Head of caudate nucleus (tissue), 42 donors: ENCODE measurements at places on chromosomes 7 and 10.

DNA sequence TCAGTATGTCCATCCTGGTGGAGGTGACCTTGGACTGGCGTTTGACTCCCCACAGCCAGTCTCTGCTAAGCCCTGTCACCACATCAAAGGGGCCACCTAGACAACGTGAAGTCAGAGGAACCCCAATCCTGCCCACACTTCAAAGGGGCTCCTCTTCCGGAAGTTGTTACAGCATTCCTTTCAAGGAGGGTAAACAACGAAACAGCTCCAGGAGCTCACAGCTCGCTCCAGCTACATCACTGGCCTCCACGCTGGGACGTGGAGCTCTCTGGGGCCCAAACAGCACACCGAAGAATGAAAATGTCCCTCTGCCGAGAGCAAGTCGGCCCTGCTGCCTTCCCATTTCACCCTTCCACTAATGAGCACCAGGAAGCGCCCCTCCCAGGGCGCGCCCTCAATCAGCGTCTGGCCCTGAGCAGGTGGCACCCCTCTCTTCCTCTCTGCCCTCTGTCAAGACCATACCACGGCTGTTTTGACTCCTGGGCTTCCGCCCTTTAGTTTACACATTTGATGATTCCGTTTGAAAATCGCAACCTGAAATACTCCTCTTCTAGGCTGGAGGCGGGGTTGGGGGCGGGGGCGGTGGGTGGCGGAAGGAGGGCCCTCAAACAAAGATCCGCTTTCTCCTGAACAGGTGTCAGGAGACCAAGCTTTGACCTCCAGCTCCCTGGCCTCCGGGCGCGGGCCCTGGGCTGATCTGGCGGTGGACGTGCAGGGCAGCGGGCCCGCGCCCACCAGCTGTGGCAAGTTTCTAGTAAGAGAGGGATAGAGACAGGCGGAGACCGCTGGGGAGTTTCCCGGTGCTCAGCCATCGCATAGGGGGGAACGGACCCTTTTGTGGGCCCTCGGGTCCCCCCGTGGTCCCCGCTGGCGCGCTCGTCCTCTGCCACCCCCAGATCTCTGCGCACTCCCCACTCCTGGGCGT is 53.1 kb upstream of the KDM7A start:
- no peak for DNase-seq

DNA sequence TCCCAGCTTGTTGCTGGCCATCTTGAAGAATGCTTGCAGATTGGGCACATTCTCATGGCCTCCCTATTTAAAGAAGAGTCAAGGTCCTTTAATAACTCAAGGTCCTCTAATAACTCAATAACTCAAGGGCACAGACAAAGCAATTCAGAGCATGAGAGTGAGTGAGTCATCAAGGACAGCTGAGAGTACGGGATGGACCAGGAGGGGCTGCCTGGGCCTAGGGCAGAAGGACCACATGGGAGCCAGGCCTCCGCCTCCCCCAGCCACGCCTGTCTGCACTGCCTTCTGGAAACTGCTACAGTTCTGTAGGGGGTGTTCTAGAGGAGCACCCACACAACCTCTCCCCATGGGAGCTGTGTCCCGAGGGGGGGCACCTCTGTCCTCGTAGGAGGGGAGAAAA is 48.9 kb downstream of the ZNF503 start:
- no peak for DNase-seq

- DNase-seq: no peak
These were observed 419.0 kb upstream of the GALNT17 start for GRCh38 chr7:70712942-70713341.

DNA sequence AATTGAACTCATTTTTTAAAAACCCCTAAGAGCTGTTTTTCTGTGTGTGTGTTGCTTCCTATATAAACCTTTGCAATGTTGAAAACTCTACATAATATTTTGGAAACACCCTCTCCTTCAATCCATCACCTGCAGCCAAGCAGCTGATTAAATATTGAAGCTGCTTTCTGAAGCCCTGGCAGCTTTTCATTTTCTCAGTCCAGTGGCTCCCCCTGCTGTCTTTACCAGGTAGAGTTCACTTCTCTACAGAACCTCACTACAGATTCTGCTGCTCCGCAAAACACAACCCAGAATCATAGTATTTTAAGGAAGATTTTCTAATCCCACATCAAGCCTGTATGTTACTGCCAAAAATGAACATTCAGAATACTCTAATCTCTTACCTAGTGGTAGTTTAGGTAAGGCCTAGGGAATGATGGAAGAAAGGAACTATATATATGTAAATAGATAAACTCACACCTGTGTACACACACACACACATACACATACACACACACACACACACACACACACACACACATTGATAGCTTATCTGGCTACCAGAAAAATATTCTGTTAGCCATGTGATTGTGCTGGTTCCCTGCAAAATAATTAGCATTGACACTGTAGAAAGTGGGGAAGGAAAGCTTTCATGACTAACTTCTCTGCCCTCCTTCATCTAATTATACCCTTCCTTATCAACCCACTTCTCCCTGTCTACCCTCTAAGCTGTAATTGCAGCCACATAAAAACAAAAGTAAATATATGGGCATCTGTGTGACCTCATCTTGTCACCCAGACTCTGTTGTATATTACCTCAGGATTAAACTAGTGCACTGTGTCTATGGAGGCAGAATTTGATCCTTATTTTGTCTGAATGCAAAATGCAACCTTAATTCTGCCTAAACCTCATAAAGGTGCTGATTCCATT is 229.5 kb upstream of the FZD1 start:
- DNase-seq: peak; percentile 74

DNA sequence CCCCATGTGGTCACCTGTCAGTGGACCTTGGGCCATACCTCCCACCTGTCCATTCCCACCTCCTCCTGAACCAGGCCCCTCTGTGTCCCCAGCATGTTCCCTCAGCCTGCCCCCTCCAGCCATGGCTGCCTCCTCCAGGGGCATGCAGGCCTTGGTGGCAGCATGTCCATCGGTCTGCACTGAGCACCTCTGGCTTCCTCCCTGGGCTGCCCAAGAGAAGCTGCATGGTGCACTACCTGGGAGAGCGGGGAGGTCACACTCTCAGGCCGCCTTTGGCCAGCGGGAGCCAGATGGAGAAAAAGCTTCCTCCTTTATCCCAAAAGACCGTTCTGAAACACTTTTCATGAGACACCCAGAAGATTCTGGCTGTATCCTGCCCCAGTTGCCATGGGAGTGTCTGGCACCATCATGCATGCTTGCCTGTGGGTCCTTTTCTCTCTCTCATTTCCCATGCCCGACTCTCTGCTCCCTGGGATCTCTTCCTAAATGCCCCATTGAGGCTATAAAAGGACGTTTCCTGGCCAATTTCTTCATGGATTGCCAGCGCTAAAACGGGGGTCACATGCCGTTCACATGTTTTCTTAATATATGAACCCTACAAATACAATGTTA is 45.5 kb upstream of the MGMT start:
- no peak for DNase-seq

DNA sequence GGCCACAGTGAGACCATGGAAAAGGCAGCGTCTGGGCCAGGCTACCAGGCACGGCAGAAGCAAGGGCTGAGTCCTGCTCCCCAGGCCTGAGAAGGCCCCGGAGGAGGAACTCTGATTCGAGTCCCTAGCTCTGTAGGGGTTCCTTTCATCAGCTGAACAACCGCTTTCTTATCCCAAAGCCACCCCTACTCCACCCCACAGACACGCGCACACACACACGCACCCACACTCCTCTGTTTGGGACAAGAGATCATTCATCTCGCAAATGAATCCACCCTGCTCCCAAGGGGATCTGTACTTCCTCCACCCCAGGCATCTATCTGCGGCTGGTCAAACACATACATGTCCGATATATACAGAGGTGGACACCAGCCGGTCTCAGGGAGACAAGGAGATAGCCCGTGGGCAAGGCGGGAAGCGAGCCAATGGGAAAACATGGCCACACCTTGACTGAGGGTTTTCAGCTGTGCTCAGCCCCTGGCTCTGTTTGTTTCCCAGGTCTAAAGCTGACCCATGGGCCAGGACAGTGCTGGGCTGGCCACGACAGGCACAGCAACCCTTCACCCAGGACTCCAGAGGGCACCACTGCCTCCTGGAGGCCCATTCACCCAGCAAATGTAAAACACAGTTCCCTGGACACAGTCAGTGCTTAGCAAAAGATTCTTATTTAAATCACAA is 7.3 kb downstream of the ZCCHC24 start:
- DNase-seq: no peak

DNA sequence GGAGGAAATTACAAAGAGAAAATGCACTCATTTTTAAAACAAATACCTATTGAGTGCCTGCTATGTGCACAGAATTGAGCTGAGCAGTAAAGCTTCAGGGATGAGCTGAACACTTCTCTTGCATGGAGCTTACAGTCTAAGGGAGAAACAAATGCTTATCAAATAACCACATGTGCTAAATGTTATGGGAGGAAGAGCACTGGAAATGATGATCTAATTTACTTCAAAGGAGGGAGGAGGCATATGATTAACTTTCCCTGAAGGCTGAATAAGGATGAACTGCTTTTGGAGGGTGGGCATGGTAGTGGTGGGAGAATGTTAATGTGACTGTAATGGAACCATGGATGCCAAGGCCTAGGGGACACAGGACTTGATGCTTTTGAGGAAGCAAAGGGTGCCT is 168.2 kb downstream of the POU6F2 start:
- no peak for DNase-seq

DNA sequence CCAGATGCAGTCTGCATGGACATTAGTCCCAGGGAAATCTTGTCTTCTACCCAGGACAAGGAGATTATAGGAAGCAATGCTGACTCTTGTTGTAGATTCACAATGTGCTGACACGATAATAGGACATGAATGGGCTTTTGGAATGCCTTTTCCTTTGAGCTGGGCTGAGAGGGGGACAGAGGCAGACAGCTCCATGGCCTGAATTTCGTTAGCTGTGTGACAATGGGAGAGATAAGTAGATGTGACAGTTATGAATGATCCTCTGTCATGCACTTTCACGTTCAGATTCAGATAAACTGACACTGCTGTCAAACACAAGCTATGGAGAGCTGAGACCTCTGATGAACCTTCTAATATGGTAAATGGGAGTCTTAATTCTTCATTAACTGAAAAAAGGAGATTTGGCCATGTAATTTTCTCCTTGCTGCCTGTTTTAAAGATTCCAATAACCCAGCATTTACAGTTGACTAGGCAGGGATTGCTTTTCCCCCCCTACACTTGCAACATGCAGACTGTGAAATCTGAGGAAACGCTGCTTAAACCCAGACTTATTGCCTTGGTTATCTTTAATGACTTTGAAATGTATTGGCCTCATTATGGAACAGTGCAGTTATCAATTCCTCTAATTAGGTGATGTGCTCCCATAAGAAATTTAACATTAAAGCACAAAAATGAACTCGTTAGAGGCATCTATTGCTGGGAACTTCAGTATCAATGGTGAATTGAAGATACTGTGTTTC is 669.3 kb downstream of the AUTS2 start:
- no peak for DNase-seq

DNA sequence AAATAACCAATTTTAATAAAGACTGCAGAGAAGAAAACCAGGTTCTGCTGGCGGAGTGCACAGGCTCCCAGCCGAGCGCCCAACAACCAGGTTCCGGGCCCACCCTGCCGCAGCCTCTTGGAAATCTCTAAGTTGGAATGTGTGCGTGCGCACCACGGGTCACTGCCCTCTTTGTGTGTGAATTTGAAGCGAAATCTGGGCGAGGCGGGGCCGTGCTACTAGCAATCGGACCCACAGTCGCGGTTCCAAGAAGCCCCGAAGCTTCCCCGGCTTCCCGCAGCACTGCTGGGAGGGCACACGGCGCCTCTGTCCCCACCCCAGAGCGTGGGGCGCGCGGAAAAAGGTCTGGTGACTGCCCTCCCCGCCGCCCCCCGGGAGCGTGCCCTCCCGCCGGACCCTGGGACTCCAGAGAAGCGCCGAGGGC is 666 bp upstream of the MAP3K8 start:
- peak; percentile 28 for DNase-seq

DNA sequence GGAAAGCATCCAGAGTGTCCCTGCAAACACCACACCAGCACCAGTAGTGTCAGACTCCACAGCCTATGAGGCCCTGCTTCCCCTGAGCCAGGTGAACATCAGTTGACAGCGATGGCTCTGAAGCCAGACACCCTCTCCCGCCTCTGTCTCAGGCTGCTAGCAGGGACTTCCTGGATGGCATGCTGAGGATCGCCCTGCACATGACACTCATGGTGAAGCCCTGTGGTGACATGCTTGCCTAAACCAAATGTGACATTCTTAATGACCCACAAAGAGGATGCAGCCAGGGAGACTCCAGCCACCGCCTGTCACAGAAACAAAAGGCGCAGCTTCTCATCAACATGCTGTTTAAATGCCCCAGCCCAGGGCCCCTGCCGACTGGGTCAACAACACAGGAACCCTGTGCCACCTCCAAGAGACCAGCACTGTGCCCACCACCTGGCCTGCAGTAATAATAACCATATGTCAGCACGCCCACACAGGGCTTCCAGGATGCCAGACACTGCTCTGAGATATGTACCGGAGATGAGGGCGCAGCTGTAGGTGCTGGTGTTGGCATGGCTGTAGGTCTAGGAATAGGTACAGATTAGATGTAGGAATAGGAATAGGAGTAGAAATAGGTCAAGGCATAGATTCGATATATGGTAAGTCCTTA is 81.3 kb downstream of the GRID1 start:
- no peak for DNase-seq

DNA sequence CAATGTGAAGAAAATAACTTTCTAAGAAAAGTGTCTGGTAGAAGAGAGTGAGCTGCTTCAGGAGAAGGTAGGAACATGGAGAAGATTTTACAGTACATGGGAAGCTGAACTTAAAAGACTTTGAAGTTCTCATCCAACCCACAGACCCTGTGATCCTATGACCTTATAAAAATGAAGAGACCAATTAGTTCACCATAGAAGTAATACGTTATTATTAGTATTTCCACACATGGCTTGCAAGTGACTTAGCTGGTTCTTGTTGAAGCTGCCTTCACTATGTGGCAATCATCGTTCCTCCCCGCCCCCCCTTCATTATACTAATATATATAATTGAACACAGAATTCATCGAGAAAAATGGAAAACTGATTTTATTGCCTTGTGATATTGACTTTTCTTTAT is 129.1 kb downstream of the SND1 start:
- DNase-seq: no peak

GRCh38 chr7:44267719-44268421 is 57.5 kb downstream of the CAMK2B start:
- no peak for DNase-seq

GRCh38 chr7:132030883-132031282 is 474.5 kb upstream of the PODXL start:
- no peak for DNase-seq

DNA sequence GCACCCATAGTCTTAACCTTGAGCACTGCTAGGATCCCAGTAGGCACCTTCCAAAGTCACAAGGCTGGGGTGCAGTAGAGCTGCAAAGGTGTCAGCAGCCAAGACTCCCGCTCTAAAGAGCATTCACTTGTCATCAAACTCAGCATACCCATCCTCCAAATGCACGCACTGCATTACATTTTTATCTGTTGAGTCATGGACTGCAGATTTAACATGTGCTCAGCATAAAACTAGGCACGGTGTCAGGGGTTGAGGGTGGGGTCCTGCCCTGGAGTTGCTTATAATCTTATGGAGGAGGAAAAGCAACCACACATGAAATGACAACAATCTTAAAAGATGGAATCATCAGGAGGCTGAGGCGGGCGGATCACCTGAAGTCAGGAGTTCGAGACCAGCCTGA is 102.6 kb downstream of the PARP12 start:
- no peak for DNase-seq
